Hematopoietic multipotent progenitor cell treated with erythropoietin and hydrocortisone succinate and interleukin-3 and kit ligand, for 8 days (in vitro differentiated cells): ENCODE measurements at places on chromosomes 3 and 15.

- no peak for DNase-seq
These were observed 147.5 kb upstream of the NUDT16 start for GRCh38 chr3:131233900-131234668.

DNA sequence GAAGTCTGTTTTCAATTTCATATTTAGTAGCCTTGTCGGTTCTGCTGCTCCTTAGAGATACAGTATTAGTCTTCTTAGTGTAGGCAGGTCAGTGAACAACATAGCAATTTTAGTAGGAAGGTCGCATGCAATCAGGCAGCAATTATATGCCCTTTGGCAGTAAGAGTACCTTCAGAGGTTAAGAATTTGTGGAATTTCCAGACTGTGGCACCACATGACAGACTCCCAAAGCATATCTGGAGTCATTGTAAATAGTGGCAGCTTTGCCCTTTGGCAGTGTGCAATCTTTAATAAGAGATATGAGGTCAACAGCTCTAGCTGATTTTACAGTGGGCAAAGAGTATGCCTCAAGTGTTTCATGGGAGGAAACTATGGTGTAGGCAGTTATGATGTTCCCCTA is 1532.5 kb upstream of the CADM2 start:
- DNase-seq: no peak

GRCh38 chr3:99562138-99562537 is 76.3 kb upstream of the COL8A1 start:
- no peak for DNase-seq

DNA sequence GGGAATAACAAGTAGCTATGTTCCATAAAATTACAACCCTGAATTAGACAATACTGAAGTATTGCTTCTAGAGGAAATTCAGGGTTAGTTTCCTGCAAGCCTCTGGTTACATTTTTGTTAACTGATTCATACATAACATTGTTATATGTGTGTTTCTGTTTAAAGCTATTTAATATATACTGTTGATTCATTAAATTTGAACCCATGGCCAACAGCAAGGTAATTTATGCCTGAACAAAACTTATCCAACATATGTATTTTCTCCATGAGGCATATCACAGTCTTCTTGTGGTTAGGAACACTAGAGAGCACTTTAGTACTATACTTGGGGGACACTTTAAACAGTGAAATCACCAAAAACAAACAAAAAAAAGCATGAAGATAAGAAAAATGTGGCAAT is 47.7 kb upstream of the PTX3 start:
- no peak for DNase-seq

DNA sequence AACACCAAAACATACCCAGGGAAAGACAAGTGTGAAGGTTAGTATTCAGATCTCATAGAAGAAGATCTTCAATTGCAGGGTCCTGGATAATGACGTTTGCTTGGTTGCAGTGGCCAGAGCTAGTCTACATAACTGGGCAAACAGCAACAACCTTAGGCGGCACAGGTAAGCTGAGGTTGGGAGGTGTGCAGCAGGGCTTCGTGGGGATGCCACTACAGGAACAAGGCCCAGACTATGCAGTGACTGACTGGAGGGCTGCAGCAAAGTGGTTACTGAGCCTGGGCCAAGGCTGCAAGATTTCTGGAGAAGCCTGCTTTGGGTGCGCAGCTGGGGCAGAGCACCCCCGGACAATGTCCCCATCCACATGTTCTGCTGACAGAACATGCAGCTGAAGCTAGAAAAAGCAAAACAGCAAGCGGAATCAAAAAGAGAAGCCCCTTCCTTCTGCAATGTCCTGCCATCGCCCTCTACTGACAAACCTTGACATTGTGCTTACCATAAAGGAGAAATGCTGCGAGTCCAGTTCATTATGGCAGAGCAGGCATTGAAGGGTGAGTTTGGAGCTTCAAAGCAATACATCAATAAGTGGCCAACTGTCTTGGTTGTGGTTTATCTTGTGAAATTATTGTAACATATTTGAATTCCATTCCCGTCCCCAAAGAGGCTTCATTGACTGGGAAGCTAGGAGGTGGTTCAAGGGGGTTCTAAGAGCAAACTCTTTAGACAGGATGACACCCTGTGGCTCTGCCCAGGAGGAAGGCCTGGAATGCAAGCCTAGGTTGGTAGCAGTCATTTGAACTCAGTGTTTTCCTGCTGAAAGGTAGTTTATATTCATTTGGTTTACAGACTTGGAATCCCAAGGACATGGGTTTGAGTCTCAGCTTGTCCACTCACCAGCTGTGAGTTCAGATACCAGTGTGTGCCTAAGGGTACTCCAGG is 217.0 kb downstream of the PDCD6IP start:
- peak; percentile 16 for DNase-seq

DNA sequence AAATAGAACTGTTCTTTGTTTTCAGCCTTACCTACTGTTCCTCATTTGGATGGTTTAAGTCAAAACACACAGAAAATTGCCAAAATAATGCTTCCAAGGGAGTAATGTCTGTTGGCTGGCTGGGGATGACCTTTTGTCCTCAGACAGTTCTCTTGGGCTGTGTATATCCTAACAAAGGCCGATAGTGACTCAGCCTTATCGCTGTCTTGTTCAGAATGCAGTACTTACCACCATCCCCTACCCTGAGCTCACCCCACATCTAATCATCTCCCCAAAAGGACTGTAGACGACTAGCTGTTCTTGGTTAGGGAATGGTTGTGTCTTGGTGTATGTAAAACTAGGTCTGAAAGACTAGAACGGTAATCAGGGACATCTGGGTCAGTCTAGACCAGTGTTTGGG is 35.0 kb downstream of the RAB11A start:
- DNase-seq: no peak

GRCh38 chr3:99678896-99679295 is 40.5 kb downstream of the COL8A1 start:
- DNase-seq: no peak

DNA sequence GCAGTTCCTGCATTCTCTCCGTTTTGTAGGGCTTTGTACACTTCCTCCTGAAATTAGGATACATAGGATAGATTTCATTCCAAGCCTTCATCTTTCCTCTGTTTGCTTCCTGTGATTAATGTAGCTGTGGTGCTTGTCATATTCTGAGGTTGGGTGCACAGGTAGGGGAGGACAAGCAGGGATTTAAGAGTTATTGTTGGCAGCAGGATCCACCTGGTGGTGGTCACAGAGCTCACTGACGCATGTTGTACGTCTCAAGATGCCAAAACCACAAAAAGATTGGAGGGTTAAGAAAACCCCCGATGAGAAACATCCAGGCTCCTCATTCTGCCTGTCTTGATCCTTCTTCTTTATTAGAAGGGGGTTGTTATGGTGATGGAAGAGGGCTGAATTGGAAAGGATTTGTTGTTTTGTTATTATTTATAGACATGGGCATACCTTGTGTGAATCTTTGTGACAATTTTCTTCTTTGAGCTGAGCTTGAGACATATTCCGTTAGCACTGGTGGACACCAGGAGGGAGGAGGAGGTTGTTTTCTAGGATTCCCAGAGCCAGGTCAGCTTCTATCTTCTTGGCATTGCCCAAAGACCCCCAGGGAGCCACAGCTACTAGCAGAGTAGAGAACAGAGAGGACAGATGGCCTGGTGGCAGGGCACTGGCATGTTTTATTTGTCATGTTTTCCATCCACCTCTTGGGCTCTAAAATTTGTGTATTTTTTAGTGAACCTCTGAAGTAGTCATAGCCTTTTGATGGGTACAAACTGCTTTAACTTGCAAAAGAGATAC is 57.7 kb upstream of the LARS2 start:
- peak; percentile 3 for DNase-seq

- peak; percentile 98 for DNase-seq
These were observed 24.0 kb upstream of the GATM start for GRCh38 chr15:45402162-45402954.

DNA sequence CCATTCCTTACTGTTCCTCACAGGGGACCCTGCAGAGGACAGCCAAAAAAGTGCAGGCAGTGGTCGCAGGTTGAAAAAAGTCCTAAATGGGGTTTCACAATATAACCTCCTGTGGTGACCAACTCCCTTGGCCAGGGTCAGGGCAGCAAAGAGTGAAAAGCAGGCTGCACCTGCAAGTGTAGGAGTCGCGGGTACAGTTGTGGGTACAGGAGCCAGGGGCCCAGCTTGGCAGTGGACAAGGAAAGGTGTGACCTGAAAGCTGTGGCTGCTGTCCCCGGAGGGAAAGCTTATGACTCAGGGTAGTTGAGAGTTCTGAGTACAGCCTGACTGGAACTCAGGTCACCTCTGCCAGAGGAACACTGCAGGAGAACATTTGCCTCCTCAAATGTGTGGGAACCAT is 1114.1 kb downstream of the ROBO2 start:
- no peak for DNase-seq

- DNase-seq: no peak
These were observed 29.9 kb downstream of the TMEM40 start for GRCh38 chr3:12729051-12729651.

DNA sequence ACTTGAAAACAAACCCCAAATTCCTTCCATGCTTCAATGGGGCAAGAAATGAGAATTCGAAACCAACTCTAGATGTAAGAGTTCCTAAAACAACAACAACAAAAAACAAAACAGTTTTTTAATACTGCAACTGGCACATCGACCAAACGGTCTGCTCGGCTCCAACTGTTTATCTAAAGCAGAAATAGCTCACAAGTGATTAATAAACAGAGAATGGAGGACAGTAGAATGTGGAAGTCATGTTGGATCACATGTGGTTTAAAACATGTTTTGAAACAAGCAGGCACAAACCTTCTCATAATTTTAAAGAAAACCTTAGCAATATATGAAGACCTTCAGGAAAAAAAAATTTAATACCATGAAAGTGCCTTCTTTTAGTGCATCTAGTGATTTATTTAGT is 55.1 kb downstream of the SETMAR start:
- DNase-seq: no peak

GRCh38 chr15:69661871-69662644 is 209.4 kb downstream of the RPLP1 start:
- no peak for DNase-seq

DNA sequence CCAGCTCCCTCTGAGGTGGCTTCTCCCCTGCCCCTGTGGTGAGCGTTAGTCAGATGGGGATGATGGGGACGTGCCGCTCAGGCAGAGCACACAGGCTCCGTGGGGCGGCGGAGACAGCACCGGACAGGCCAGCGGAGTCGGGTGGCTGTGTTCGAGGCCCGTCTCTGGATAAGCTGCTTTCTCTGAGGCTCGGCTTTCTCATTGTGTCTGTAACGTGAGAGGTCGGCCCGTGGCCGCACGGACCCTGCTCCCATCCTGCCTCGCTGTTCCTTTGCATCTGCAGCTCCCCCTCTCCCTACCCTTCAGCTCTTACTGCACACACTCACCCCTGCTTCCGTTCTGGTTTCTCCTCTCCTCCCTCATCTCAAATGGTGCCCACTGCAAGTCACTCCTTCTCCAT is 62.5 kb downstream of the FAM43A start:
- no peak for DNase-seq

- no peak for DNase-seq
These were observed 13.2 kb upstream of the DLG1 start for GRCh38 chr3:197311591-197311990.

GRCh38 chr3:139519998-139520737 is 19.4 kb downstream of the RBP1 start:
- DNase-seq: peak; percentile 42

- peak; percentile 7 for DNase-seq
These were observed 63.9 kb downstream of the TRPC1 start for GRCh38 chr3:142787719-142788118.
